T-cell (primary cell): ENCODE measurements at places on chromosomes 4 and X. TPM values are rescaled to one million over a fixed set of nuclear protein-coding genes. Genes with fewer than 3 reads are reported as not detected.

Gene RADX
- total RNA-seq = 6.9 TPM

Gene RAB9B
- 0.15 TPM for total RNA-seq

Gene AFP
- total RNA-seq = 3.6 TPM

- no peak for DNase-seq
Observed at GRCh38 chr4:123244137-123244536, 152.5 kb upstream of the SPRY1 start.

DNA sequence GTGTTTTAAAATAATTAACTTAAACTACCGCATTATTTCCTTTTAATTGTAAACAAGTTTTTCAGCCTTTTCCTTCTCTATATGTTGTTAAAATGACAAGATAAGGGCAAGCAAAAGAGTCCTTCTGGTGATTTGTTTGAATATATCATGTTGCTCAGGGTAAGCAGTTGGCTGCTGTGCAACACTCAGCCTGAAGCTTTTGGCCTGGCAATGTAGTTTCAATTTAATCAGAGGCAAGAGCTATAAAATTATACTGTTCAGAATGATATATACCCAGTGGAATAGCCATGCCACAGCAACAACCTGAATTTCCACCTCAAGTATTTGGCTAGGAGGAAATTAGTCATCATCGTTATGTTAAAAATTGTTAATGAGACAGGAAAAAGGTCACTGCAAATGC is 53.4 kb downstream of the GRXCR1 start:
- no peak for DNase-seq

- DNase-seq = no peak
Observed at GRCh38 chrX:69510137-69510715, 6.1 kb downstream of the NALF2 start.

- DNase-seq = no peak
Observed at GRCh38 chrX:101740642-101741041, 81.0 kb upstream of the ARMCX2 start.

- no peak for DNase-seq
Observed at GRCh38 chr4:80592950-80593349, 257.4 kb downstream of the CFAP299 start.
